ENCODE measurements at places on chromosomes 4 and X.

- DNase-seq = no peak
These were observed at the start of gene GPRASP1 for GRCh38 chrX:102651242-102652011. TSS of gene GPRASP1 (plus strand) at chrX:102651483. CDS start at chrX:102653914, 2,431 bp downstream.

GRCh38 chr4:80619070-80619674, 283.6 kb downstream of the CFAP299 start:
- no peak for DNase-seq

DNA sequence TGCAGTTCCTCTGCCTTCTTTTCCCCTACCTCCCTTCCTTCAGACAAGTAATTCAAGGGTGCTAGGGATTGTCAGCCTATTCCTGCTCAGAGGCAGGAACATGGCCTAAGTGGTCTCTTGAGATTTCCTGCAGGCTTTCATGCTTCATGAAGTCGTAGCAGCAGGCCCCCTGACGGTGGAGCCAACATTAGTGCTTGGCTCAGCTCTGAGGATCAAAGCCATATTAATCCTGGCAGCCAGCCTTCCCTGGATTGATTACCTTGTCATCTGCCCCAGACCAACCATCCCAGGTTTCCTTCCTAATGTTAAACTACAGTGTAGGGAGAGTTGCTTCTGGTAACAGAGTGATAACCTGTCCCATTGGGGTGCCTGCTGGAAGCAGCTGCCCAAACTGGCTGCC, 84.1 kb downstream of the SLC16A2 start:
- DNase-seq = peak; percentile 2

GRCh38 chr4:149790172-149790907, 25.3 kb downstream of the IQCM start:
- DNase-seq = no peak

- DNase-seq = no peak
These were observed 201.0 kb upstream of the ARSJ start for GRCh38 chr4:114180481-114180880.

DNA sequence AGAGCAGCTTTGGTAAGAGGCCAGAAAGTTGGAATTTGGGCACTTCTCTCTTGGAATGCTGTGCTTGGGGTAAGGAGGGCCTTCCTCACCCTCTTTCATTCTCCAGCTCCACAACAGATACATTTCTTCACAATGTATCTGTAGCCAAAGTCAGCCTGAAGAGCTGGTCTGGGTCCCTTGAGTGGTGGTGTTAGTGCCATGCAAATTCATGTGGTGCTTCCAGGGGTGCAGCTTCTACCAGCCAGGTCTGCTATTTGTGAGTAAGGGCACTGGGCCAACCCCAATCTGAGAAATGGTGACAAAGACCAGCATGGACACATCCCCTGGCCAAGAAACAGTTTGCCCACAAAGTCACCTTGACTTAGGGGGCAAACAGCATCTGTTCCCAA, 17.8 kb downstream of the AMER1 start:
- DNase-seq = no peak

DNA sequence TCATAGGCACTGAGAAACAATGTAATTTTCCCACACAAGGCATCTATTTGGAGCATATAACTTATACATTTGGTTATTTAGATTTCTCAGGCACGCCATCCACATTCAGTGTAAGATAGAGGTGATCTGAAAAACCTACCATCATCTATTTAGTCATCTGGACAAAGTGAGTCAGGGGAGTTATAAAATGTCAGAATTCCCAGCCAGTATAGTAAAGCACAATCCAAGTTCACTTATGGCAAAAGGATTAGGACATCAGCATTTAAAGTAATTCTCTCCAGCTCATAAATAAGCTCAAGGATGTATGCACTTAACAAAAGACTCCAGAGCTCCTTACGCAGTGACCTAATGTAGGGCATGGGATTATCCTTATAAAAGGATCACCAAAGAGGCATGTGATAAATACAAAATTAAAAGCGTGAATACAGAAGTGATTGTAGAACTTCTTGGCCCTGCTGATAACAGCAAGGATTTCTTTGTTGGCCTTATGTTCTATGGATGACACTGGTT, 65.3 kb upstream of the DCLK2 start:
- DNase-seq = no peak

GRCh38 chr4:184648313-184649025, 778 bp downstream of the CASP3 start:
- no peak for DNase-seq

- DNase-seq = no peak
These were observed 126.4 kb upstream of the NOCT start for GRCh38 chr4:138889216-138889615.

GRCh38 chr4:2083116-2083825, 24.1 kb downstream of the NAT8L start:
- DNase-seq = no peak

DNA sequence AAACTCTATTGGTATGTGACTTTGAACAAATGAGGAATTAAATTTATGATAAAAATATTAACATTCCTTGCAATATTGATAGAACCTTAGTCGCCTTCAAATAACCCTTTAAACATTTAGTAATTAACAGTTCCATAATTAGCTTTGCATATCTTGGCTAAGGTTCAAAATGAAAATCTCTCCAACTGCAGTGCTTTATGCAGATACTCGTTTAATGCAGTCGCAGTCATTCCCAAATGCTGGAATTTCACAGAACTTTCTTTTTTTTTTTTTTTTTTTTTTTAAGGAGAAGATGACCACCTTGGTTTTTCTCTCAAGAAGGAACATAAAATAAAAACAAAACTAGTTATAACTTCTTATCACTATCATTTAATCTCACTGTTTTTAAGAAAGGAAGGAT, 5.2 kb downstream of the RAPGEF2 start:
- no peak for DNase-seq

GRCh38 chrX:21847342-21847741, 7.9 kb downstream of the MBTPS2 start:
- DNase-seq = peak; percentile 40

- no peak for DNase-seq
These were observed 17.5 kb upstream of the CORIN start for GRCh38 chr4:47855350-47855749.

DNA sequence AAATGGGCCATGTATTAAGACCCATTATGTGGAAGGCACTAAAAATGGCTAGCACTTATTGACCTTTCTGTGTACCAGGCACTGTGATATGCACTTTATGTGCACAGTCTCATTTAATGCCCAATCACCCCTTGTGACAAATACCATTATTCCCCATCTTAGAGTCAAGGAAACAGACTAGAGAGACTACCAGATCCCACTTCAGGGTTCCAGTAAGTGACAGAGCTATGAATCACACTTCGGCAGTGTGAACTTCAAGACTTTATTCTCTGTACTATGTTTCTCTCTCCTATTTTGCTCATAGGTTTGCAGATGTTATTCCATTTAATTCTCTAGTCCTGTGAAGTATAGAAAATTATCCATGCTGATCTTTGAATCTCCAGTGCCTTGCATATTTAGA, 107.0 kb downstream of the NFKB1 start:
- DNase-seq = no peak

DNA sequence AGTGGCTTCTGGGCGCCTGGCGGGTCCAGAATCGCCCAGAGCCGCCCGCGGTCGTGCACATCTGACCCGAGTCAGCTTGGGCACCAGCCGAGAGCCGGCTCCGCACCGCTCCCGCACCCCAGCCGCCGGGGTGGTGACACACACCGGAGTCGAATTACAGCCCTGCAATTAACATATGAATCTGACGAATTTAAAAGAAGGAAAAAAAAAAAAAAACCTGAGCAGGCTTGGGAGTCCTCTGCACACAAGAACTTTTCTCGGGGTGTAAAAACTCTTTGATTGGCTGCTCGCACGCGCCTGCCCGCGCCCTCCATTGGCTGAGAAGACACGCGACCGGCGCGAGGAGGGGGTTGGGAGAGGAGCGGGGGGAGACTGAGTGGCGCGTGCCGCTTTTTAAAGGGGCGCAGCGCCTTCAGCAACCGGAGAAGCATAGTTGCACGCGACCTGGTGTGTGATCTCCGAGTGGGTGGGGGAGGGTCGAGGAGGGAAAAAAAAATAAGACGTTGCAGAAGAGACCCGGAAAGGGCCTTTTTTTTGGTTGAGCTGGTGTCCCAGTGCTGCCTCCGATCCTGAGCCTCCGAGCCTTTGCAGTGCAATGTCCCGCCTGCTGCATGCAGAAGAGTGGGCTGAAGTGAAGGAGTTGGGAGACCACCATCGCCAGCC, at the start of gene ATOH1:
ATOH1 (plus strand) TSS at position 422 of the 663 bp plus-strand sequence; CDS start at position 596, 174 bp downstream.
- no peak for DNase-seq

- DNase-seq = peak; percentile 9
These were observed 192.2 kb downstream of the COMMD8 start for GRCh38 chr4:47271291-47271690.

DNA sequence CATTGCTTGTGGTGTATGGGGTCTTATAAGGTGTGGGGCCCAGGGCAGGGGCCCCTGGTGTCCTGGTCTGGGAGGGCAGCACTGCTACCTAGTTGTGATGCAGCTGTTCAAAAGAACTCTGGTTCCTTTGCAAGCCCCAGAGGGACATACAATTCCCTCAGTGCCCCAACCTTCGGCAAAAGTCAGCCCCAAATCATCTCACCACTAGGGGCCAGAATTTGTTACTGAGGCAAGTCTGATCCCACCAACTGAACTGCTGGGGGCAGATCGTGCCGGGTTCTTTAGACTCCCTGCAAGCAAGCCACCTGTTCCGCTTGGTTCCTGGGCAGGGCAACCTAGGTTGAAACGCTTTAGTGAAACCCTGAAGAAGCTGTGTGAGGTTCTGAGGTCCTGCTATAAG, 180.1 kb upstream of the S100G start:
- no peak for DNase-seq

DNA sequence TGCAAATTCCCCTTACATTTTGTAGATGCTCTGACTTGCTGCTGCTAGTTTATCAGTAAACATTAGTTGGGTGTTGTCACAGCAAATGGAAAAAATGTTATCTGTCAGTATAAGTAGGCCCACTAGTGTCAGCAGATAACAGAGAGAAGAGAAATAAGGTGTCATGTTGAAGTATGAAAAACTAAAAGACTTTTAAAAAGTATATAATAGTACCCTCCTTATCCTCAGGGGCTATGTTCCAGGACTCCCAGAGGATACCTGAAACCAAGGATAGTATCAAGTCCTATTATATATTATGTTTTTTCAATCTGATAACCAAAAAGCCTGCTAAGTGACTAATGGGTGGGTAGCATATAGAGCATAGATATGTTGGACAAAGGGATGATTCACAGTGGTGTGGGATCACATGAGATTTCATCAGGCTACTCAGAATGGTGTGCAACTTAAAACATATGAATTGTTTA, 11.6 kb upstream of the BMP2K start:
- DNase-seq = no peak

DNA sequence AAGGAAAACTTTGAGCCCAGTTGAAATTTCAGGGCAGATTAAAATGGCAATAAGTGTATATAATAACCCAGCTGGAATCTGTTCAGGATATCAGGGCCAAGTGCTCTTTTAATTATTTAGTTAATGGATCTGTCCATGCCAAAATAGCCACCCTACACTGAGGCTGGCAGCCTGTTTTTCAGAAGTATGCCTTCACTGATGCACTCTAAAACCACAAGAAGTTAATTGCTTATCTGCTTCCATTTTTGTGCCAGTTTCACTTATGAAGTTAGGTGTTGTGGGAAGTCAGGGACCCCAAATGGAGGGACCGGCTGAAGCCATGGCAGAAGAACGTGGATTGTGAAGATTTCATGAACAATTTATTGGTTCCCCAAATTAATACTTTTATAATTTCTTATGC, 960.3 kb downstream of the C4orf33 start:
- no peak for DNase-seq

- no peak for DNase-seq
These were observed 74.1 kb downstream of the TSPAN5 start for GRCh38 chr4:98584265-98584664.

GRCh38 chrX:124215786-124216185, 116.7 kb upstream of the TEX13D start:
- no peak for DNase-seq

Data from NCI-H1694 (cell line).